ENCODE measurements at places on chromosomes 7 and 10.

DNA sequence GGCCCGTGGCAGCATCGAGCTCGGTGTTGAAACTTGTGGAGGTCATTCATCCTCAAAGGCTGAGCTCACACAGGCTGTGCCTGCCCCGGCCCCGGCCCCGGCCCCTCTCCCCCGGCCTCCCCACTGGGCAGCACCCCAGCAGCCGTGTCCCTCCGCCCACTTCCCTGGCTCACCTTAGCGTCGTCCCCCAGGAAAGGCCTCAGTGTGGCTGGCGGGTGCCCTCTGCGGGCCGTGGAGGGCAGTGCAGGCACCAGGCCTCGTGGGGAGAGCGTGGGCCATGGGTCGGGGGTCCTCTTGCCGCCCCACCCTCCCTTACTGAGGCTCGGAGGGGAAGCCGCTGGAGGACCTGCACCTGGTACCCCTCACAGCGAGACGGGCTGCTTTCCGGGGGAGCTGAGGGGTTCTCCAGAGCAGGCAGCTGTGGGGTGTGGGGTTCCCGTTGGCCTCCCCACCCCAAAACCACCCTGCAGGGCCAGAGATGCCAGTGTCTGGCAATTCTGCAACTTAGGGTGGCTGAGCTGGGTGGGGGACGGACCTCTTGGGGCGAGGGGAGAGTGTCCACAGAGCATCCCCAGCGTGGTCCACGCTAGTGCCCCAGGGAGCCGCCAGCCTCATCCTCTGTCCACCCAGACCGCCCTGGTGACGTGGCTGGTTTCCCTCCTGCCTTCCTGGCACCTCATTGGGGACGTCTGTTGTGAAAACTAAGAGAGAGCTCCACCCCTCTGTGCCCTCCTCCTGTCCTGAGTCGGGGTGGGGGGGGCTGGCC is 44.2 kb upstream of the DPYSL4 start:
- DNase-seq: peak; percentile 13

DNA sequence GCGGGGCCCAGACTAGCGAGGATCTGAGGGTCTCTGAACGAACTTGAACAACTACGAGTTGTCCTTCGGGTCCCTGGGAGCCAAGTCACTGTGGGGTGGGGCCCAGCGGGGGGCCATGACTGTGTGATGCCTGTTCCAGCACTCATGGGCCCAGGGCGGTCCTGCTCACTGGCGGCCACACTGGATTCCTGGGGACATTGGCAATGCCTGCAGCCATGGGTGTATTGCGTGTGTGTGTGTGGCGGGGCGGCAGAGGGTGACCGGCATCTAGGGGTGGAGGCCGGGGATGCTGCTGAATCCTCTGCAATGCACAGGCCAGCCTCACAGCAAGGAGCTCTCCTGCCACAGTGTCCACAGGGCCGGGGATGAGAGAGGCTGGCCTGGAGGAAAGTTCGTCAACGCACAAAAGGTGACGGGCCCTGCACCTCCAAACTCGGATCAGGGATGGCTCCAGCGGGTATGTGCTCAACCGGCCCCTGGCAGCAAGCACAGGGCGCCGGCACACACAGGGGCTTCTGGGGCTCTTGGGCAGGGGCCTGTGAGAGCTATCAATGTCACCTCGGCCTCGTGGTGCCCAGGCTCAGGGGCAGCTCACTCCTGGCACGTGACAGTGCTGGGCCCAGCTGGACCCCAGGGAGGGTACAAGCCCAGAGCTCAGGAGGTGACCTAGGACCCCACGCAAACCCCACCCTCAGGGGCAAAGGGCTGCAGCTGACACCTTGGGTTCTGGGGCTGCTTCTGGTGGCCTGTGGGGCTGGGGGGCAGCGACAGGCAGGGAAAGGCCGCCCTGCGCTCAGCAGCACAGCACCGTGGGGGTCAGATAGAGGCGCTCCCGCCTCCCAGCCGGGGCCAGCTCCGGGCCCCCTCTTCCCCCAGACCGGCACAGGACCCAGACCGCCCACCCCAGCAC is 27.9 kb downstream of the PAPOLB start:
- DNase-seq: no peak

GRCh38 chr7:46660402-46660980 is 739.4 kb upstream of the IGFBP3 start:
- DNase-seq: no peak

DNA sequence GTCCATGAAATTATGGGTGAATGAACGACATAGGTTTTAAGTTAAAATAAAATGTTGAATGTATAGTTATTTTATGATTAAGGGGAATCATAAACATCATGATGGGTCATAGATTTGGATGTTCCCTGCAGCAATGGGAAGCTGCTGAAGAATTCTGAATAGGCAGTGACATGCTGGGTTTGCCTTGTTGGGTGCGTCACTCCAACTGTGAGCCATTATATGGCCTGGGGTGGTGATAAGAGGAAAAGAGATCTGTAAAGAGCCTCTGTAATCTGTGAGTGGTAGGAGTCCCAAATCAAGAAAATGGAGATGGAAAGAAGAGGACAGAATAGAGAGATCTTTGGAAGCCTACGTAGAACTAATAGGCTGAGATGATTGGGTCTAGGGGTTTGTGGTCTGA is 58.1 kb upstream of the GPR26 start:
- no peak for DNase-seq

DNA sequence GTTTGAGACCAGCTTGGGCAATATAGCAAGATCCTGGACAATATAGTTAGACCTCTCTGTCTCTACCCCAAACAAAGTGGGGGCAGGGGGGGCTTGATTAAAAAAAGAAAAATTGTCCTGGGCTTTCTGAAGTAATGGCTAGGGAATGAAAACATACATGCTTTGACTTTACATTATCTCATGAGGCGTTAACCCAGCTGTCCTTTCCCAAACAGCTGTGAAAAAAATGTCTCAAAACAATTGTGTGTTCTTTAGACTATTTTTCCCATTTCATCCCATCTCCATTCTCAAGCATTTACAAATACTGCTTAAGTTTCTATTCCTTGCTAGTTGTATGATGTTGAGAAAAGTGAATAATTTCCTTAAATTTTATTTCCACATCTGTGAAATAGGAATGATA is 27.0 kb upstream of the CDK13 start:
- no peak for DNase-seq

- no peak for DNase-seq
Observed at GRCh38 chr7:40299097-40299496, 164.3 kb downstream of the SUGCT start.

DNA sequence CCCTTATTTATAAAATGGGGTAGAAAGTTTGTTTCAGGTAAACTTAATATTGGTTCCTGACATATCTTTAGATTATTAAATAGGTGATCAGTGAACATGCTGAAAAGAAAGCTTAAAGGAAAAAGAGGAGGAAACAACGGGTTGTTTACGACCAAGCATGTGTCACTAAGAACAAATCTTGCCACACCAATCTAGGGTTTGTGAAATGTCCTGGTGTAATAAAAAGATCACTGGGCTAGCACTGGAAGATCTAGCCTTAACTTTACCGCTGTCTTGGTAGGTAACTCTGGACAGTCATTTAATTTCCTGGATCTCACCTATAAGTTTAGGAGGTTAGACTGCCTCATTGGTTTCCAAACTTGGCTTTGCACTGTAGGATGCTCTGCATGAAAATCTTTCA is 19.0 kb downstream of the VPS26A start:
- DNase-seq: no peak
